ENCODE measurements at places on chromosomes 1 and 21.

GRCh38 chr21:16199539-16199938 lies 469.8 kb downstream of the USP25 start:
- DNase-seq = no peak

DNA sequence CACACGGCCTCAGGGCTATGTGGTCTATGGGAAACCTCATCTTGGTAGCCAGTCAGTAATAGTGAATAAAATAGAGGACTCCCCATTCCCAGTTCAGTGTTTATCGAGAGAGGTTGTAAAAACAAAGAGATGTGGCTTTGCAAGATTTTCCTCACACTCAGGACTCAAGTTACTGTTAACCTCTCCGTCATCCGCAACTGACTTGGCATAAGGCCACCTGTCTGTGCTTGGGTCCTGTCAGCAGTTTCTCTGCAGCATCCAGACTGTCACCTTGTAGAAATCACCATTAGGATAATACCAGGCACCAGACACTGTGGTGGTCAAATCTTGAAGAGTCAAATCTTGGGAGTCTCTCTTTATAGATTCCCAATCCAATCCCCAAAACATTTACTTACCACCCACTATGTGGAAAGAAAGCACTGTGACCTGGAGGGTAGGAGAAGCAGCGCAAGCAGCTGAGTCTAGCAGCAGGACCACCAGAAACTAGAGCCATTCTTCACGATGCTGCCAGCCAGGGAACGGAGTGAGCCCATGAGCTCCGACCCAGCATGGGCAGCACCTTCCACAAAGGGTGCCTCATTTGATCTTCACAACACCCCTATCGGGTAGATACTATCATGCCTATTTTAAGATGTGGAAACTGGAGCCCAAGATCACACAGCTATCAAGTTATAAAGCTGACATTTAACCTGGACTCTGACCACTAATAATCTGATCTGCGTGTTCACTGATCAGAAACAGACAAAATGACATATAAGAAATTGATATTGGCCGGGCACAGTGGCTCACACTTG lies 5.6 kb upstream of the GPR25 start:
- peak; percentile 7 for DNase-seq

- DNase-seq = no peak
Observed at GRCh38 chr1:157725221-157725577, 24.6 kb upstream of the FCRL3 start.

GRCh38 chr21:21730512-21730911 lies 732.3 kb downstream of the NCAM2 start:
- DNase-seq = no peak

- DNase-seq = no peak
Observed at GRCh38 chr1:143720087-143721023, 251.4 kb downstream of the FAM72C start.

Measured in kidney glomerular epithelial cell (primary cell).